ENCODE measurements at places on chromosomes 1 and 21.

DNA sequence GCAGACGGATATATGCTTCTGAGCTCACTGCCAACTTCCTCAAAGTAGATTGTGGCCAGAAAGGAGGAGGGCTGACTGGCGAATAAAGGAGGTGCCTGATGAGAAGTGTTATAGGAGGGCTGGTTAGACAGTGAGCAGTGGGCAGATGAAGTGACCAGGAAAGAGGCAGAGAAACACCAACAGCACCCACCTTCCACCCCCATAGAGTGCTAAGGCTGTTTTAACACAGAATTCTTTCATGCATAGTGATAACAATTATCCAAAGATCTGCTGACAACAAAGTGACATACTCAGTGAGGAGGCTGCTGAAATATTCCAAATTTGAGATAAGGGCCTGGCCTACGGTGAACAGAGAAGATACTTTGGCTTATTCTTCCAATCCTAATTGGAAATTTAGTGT, 21.2 kb upstream of the MTR start:
- no peak for DNase-seq

DNA sequence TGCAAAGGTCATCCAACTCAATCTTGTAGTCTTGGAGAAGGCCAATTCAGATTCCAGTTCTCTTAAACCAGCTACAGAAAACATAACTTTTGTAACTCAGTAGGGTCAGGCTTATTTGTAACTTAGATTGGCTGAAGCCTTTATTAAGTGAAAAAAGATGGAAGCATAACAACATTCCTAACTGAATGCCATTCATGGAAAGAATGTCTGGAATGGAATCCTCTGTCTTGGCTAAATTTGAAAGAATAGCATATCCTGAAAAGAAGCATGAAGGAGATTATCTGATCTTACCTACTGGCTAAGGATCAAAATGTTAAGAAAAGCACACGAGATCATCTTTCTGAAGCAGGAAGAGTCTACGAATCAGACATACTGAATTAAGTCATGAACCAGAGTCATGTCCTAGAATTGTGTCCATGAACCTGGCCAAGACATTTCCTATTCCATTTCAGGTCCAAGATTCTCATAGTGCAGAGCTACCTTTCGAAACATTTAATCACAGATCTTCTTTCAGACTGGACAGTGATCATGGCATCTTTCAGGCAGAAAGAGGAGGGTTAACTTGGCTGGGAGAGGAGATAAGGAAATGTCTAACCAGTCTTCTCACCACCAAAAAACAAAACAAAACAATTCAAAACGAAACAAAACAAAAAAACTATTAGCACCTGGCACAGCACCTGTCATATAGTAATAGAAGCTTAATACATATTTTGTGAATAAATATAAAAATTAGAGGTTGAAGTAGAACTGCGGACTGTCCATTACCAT, 75.6 kb downstream of the XCL2 start:
- DNase-seq = no peak

- DNase-seq = no peak
Measured at GRCh38 chr1:200154069-200154767, 126.7 kb downstream of the NR5A2 start.

GRCh38 chr1:163980394-163980793, 578.6 kb upstream of the PBX1 start:
- no peak for DNase-seq

DNA sequence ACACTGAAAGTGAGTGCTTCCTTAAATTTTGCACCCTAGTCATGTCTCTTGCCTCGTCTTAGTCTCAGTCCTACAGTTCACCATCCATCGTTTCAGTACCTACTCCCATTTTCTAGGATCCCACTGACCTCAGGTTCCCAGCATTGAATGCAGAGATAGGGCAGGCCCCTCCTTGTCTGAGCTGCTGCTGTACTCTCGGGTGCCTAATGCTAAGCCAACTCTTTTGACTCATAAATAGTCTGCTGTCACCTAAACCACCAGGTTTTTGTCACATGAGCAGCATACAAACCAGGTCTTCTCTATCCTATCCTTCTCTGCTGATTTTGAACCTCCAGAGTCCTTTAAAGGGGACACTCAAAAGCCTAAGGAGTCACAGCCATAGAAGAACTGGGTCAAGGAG, 3.0 kb downstream of the ARHGAP30 start:
- DNase-seq = no peak

- DNase-seq = no peak
Measured at GRCh38 chr1:206693029-206693428, 8.3 kb downstream of the MAPKAPK2 start.

DNA sequence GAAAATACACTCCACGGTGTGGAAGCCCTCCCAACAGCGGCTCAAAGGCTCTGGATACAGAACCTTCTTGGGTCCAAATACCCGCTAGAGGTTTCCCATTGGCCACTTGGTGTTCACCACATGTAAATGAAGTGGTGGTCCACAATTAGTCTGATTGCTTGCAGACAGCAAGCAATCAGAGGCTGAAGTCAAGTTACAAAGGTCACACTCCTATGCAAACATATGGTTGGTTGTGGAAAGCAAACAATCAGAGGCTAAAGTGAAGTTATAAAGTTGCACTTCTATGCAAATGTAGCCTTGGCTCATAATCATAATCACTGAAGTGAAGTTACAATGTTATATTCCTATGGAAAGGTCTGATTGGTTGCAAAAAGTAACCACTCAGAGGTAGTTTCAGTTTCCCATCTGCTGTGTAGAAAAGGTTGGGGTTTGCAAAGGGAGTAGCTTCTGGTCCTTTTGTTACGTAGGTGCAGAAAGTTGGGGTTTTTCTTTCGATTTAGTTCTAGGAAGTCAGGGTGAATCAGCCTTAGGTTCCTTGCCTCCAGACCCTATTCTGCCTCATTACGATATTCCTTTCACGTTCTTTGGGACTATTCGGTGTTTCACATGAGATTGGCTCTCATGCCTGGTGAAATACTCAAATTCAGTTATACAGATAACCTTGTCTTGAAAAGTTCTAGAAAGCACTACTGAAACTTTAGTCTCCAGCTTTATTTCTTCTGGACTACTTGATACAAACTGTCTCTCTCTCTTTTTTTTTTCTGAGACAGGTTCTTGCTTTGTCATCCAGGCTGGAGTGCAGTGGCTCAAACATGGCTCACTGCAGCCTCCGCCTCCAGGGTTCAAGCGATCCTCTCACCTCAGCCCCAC, 36.7 kb upstream of the MTF2 start:
- DNase-seq = no peak

- no peak for DNase-seq
Measured at GRCh38 chr1:220441211-220441610, 86.7 kb upstream of the MARK1 start.

GRCh38 chr1:18415448-18416027, 65.2 kb upstream of the KLHDC7A start:
- no peak for DNase-seq

DNA sequence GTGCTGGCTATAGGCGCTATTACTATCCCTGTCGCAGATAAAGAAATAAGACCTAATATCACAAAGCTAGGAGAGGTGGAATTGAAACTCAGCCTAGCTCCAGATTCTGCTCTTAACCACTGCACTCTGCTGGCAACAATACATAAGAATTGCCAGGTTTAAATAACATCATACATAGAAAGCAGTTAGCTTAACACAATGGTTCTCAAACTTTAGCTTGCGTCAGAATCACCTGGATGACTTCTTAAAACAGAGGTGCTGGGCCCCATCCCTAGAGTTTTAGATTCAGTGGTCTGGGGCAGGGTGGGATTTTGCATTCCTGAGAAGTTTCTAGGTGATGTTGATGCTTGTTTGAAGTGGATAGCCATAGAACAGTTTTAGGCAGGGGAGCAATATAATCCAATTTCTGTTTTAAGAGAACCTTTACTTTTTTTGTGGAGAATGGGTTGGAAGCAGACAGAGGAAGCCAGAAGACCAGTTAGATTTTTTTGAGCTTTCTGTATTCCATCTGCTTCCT, 1.1 kb upstream of the POMGNT1 start:
- DNase-seq = no peak

- no peak for DNase-seq
Measured at GRCh38 chr1:201503397-201504176, 3.3 kb downstream of the CSRP1 start.

DNA sequence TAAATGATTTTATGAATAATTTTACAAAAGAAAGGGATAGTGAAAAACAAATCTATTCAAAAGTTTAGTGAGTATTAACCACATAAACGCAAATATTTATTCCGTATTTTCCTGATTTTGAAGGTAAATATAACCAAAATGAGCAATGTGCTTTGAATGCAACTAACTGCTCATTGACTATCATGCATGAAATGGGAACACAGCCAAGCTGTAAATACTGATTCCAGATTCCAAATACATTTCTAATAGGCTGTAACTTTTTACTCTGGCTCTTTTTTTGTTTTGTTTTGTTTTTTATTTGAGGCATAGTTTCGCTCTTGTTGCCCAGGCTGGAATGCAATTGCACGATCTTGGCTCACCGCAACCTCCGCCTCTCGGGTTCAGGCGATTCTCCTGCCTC, 41.8 kb downstream of the SELENOF start:
- DNase-seq = no peak
